Renal cortex interstitium (tissue), 15 donors: ENCODE measurements at places on chromosomes 11 and 22. TPM values are rescaled to one million over a fixed set of nuclear protein-coding genes. Genes with fewer than 3 reads are reported as not detected.
A peak's percentile ranks its signal among the peaks of the same experiment; 100 is the strongest.

TPBGL gene
- 0.11 TPM for polyA plus RNA-seq

YAP1 gene
- polyA plus RNA-seq = 193 TPM

GRCh38 chr11:119363851-119364590, 17.5 kb downstream of the USP2 start:
- DNase-seq = no peak

DNA sequence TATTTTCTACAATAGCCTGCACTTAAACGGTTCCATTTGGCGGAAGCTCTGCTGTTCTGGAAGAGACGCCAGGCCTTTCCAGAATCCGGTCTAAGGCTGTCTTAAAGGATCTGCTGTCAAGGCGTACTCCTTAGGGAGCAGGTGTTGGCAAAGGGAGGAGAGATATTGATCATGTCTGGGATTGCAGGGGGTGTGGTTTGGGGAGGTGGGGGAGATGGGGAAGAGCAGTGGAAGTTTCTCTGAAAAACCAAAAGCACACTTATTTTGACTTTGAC, 22.5 kb upstream of the WNT11 start:
- DNase-seq = no peak

SCGB2A2 gene
- not detected for polyA plus RNA-seq

DNA sequence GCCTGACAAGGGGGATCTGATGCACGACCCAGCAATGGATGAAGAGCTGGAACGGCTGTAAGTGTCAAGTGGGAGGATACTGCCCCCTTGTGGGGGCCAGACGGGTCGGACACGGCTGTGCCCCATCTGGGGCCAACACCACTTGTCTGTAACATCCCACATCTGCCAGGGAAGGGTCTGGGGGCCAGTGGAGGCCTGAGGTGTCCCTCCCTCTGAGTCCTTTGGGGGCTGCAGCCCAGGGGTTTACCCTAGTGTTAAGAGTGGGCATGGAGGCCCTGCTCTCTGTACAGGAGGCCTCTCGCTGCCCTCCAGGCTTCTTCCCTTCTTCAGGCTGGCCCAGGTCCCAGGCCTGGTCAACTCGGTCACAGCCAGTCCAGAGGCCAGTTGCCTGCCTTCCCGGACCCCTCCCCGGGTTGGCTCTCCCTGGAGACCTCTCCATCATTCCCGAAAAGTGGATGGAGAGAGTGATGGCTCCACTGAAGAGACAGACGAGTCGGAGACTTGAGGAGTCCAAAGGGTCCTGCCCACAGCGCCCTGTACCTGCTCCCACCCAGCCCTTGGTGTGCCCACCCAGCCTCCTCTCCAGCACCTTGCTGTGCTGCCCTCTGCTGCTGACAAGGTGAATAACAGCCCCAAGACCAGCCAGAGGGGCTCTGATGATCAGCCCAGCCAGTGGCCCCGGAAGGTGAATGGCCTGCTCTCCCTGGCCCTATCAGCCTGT, 15.4 kb downstream of the ARFGAP2 start:
- peak; percentile 48 for DNase-seq
